ENCODE measurements at places on chromosomes 2 and 18.

DNA sequence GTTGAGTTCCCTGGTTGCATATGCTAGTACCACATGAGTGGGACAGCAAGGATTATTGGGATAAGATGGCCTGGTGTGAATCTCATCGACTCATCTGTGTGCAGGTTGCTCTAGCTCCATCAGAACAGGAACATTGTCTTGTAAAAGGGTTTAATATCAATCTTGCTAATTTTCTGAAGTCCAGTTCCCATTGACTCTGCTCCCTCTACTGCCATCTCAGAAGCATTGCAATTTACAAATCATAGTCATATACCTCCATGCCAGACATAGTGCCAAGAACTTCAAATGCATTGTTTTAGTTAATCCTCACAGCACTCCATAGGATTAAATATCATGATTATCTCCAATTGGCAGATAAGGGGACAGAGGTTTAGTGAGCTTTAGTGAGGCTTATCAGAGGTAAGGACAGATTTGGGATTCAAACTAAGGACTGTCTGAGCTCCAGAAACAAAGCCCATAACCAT is 4.8 kb upstream of the STAT4 start:
- DNase-seq, result peak; percentile 58

DNA sequence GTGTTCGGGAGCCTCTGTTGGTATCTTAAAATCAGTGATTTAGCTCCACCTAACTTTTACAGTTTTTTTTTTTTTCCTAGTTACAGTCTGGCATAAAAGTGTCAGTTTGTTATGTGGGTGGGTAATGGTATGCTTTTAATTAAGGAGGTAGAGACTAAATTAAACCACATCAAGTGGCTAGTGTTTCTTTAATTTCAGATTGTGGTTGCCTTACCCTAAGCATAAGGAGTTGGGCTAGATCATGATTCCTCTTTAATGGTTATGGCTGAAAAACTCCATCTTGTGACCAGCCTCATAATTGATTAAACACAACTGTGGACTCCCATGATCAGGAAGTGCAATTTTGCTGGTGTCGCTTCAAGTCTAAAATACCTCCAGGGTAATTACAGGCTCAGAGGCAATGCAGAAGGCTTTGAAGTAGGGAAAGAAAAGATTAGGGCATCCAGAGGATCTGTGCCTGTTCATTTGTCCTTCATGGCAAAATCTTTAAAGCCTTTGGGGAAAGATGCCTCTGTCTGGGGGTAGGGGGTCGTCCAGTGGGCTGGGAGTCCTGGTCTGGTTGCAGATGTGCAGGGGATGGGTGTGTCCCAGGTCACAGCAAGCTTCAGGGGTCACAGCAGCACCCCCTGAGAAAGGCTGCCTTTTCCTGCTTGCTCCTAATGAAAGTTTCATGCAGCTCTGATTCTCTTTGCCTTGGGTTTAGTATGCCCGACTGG is 579.2 kb downstream of the BCL11A start:
- DNase-seq, result no peak

DNA sequence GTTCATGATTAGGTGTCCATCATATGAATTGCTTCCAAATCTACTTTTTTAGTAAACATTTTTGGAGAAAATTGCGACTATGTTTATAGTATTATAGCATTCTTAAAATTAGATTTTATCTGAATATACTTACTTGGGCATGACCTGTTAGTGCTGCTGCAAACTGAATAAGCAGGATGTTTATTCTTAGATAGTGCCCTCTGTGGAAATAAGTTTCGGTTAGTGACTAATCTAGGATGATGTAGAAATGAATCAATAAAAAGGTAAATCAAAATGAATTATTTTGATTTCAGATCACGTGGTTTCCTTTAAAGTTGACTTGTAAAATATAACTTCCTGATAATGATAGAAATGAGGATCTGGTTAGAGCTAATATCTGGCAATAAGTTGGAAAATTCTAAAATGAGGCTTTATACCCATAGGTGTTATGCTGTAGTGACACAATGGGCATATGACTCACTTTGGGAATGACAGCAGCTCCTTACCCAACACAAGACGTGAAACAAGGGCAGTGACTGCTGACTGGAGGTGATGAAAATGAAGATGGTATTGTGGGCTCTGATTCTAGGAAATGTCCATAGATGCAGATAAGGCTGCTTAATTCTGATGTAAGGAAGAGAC is 165.8 kb upstream of the TCF4 start:
- DNase-seq, result no peak

GRCh38 chr18:70046796-70047195 is 99.1 kb upstream of the CD226 start:
- no peak for DNase-seq

DNA sequence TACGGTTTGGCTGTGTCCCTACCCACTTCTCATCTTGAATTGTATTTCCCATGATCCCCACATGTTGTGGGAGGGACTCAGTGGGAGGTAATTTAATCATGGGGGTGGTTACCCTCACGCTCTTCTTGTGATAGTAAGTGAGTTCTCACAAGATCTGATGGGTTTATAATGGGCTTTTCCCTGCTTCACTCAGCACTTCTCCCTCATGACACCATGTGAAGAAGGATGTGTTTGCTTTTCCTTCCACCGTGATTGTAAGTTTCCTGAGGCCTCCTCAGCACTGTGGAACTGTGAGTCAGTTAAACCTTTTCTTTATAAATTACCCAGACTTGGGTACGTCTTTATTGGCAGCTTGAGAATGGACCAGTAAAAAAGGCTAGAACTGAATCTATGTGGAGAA is 750.0 kb upstream of the ID2 start:
- no peak for DNase-seq

DNA sequence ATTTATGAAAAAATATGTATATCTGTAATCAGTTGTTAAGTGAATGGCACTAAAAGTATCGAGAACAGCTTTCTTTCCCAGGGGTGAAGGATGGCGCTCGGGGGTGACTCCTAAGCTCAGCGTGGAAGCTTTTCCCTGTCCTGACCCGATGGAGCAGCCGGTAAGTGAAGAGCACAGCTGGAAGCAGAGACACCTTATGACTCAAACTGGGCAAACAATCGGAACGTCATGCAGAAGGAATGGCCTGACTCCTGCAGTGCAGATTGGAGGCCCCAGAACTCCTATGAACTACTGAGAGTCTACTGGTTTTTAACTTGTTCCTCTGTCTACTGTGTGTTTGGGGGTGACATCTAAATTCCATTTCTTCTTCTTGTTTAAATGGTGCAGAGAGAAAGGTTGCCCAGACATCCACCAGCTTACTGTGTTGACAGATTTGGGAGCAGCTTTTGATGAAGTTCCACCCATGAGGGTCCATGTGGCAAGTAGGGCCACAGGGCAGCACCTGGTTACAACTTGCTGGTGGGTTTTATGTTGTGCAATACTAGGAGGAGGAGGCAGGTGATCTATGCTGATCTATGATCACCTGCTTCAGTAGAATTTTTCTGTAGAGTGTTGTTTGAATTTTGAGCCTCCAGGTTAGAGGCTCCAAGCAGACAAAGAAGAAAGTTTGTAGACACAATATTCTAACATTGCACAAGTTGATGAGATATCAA is 52.8 kb upstream of the TMEM182 start:
- peak; percentile 39 for DNase-seq

DNA sequence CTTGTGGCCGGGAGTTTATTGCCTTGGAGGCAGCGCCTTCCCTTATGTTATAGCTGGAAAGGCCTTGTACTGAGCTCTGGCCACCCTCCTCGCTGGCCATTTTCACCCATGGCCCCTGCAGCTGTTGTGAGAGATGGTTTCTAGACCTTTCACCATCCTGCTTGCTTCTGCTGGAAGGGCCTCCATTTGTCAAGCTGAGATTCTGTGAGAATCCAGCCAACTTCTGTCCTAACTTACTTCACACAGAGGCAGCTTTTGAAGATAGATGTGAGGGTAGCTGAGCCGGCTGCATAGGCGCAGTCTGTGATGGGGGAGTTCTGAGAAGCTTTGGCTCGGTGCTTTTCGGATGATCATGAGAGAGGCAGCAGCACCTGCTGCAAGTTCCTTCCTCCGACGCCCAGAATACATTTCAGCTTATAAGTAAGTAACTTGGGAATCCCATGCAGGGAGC is 8.7 kb downstream of the CTIF start:
- DNase-seq, result no peak

DNA sequence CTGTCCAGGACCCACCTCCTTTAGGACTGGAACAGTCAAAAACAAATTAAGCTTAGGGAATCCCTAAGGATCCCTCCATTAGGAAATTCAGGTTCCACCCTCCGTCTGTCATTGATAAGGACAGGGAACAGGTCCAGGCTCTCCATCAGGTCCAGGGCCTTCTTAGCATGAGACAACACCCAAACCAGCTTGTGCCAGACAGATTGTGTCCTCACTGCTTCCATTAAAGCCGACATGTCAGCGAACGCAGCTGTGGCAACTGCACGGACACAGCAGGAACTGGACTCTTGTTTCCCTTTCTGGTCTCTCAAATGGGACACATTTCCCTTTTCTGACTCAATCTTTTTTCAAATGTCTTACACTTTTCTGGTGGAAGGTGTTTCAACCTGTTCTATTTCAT is 81.4 kb downstream of the BCL11A start:
- no peak for DNase-seq

DNA sequence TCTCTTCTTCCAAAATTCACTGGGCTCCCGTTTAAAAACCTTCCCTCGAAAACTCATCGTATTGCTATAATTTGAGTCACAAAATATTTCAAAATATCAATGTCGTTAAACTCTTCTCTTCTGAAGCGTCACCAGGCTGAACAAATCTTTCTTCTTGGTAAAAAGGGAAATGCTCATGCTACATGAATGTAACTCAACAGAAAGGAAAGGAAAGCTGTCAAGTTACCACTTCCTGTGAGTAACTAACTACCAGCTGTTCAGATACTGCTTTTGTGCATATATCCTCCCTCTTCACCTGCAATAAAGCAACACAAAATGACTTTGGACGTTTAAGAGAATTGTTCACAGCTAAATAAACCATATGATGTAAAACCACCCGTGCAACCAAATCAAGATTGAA is 95.4 kb downstream of the DOCK10 start:
- no peak for DNase-seq

DNA sequence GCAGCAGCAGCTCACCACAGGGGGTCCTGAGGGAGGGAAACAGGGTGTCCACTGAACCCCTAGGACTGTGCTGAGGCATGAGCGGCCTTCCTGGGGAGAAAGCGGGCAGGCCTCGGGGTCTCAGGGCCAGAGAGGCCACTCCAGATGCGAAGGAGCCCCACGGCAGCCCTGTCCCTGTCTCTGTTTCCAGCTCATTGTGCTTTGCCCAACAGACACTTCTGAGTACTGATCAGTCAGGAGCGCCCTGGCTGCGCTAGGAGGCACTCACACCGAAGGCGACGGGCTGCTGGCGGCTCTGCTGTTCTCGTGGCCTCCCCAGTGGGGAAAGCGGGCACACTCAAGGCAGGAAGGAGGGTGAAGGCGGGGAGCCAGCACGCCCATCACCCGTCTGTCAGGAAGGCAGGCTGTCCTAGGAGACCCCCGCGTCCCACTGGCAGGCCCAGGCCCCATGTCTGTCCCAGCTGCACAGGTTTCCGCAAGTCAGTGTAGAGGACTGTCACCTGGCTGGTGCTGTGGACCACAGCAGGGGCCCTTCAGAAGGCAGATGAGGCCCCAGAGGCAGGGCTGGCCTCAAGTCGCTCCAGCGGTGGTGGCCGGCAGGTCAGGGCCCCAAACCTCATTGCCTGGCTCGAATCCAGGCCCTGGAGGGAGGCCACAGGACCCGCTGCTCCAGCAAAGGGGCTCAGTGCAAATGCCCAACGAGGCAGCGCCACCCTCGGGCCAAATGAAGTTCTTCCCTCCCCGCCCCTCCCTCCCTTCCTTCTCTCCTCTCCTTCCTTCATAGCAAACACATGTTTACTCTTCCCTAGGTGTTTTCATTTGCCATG is 6.8 kb downstream of the ESPNL start:
- no peak for DNase-seq

GRCh38 chr18:6737833-6738232 is 8.3 kb downstream of the ARHGAP28 start:
- no peak for DNase-seq

DNA sequence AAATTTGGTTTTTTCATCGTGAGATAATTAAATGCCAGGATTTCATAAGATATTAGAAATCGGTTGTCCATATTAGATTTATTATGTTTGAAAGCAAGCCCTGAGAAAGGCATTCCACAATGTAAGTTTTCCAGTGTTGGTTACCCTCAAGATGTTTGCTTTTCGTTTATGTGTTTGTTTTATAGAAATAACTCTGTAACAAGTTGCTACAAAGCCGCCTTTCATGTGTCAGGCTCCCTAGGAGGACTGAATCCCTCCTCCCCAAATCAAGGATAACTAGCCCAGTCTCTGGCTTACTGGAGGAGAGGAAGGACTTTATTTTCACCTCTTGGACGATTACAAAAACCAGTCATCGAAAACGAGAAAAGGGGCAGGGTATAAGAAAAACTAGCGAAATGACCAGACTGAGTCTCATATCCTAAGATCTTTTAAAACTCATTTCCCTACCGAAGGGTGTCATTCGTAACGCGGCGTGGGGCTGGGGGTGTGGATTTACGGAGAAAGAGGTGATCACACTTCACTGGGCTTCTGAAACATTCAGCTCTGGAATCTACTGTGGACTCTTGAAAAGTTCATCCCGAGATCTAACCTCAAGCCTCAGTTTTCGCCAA is 1.0 kb upstream of the PEX13 start:
- peak; percentile 31 for DNase-seq

- no peak for DNase-seq
Observed at GRCh38 chr18:74892066-74892627, 294.5 kb downstream of the ZNF407 start.

GRCh38 chr2:55159037-55159651 is 72.9 kb downstream of the CLHC1 start:
- no peak for DNase-seq

GRCh38 chr2:224360801-224361251 is 41.1 kb downstream of the FAM124B start:
- no peak for DNase-seq

DNA sequence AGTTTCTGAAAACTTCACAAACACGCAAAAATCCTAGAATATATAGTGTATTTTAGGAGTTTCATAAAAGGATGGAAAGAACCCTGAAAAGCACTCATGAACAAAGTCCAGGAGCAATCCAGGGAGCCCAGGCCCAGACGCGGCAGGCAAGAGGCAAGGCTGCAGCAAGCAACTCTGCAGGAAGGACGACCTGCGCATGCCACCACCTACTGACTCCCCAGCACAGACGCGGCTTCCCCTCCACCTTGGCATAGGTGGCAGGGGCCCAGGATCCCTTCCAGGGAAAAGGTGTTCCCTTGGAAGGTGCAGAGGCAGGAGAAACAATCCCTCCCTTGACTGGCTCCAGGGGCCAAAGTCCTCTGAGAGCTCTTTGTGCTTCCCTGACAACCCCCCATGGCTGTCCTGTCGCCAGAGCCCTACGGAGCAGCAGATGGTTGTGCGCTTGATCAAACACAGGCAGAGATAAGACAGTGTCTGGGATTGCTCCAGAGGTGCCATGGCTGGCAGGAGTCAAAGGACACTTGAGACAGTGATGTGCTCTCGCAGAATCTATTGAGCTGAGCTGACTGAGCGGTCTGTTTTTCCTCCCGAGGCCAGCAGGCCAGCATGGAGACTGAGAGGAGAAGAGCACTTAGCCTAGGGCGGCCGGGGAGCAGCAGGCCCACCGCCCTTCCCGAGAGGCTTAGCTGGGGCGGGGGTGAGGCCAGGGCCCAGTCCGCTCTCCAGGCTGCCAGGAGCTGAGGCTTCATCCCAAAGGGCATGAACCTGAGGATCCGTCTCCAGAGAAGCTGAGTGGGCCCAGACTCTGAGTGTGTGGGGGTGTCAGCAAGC is 10.8 kb upstream of the AMER3 start:
- no peak for DNase-seq

GRCh38 chr2:95260028-95261023 is 13.9 kb upstream of the PROM2 start:
- no peak for DNase-seq
